NCI-H774 (cell line): ENCODE measurements at places on chromosomes 13 and 19.
A peak's percentile ranks its signal among the peaks of the same experiment; 100 is the strongest.

DNA sequence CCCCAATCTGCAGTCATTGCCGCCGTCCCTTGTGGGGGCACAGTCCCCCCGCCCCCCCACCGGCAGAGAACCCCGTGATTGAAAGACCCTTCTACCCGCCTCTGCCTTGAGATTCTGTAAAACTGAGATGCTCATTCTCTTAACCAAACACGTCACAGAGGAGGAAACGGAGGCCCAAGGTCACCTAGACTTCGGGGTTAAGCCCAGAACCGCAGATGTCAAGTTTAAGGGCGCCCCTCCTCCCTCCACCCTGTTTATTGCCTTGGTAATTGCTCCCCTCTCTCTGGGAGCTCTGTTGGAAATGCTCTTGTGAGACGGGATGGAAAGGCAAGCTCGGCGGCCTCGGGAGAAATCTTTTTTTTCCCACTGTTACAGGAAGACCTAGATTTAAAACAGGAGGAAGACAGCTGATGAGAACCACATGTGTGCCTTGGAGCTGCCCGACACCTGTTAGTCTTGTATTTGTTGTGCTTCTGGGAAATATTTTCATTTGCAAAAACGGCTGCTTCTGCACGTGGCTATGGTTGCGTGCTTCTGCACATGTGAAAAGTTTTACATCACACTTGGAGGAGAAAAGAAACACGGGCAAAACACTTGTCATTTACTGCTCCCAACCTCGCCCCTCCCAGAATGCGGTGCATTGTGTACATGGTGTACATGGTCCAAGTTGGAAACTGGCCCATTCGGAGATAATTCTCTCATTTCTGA lies 1.1 kb upstream of the MED26 start:
- DNase-seq: no peak

DNA sequence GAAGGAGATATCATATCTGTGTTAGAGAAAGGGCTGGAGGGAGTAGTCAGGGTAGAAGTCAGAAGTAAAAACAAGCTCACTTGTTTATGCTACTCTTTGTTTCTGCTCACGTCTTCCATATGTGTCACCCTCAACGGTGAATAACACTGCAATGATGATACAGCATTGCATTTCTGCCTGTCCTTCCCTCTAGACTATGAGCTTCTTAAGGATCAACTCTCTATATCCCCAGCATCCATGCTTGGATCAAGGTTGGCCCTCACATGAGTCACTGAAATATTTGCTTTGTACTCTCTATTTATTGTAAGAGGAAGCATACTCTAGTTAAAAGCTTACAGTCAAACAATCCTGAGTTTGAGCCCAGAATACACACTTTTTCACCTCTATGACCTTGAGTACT lies 406.0 kb downstream of the RFC3 start:
- DNase-seq: no peak

DNA sequence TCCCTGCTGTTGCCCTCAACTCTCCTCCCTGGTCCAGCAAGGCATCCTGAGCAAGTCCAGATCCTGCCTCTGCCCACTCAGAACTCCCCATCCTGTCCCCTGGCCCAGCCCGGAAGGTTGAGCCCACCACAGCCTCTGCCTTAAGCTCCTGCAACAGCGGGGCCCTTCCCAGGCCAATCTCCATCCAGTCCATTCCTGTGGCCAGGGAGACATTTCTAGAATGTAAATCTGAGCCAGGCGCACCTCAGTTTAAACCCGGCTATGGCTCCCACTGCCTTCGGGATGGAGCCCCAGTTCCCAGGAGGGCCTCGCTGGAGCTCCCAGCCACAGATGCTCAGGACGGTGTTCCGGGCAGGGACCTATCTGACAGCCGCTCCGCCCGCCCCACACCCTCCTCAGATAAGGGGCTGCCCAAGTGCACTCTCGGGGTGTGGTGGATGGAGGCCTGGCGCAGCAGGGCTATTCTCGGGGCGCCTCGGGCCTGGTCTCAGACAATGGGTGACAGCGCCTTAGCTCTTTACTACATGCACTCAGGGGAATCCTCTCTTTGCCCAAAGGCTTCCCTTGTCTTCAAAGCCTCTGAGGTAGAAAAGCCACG lies 5.3 kb downstream of the TRAPPC6A start:
- DNase-seq: no peak

GRCh38 chr13:49532593-49532992 lies 36.8 kb downstream of the PHF11 start:
- DNase-seq: no peak

DNA sequence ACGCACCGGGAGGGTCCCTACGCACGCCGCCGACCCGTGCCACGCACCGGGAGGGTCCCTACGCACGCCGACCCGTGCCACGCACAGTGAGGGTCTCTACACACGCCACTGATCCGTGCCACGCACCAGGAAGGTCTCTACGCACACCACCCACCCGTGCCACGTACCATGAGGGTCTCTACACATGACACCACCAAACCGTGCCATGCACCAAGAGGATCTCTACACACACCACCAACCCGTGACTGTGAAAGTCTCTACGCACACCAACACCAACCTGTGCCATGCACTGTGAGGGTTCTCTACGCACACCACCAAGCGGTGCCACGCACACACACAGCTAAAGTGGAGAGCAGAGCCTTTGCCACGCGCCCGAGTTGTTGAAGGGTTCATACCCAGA lies 16.7 kb downstream of the ZNF787 start:
- no peak for DNase-seq

- DNase-seq: no peak
Observed at GRCh38 chr19:39407660-39408391, 1.2 kb downstream of the ZFP36 start.

- no peak for DNase-seq
Observed at GRCh38 chr13:59094181-59094580, 1069.5 kb downstream of the DIAPH3 start.

DNA sequence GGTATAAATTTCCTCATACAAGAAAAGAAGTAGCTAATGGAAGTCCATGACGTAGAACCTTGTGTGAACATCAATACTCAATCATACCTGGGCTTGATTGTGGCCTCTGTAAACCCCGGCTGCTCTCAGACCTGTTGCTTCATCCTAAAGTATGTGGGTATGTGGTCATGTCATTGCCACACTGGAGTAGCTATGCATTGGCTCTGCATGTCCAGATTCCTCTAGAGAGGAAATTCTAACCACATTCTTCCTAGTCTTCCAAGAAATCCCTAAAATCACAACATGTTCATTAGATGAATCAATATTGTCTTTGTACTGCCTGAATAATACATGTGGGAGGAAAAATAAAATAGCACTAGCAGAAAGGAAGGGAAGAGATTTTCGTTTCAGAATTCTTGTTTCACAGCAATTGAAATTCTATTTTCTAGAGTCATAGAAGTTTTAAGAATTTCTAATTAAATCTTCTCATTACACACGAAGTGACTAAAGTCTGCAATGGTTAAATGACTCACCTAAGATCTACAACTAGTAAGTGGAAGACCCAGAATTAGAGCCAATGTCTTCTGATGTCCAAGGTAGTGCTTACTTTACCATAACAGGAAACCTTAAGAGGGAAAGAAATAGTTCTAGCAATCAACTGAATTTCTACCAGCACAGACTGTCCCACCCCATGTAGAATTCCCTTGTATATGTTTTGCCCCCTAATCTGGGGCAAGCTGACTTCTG lies 28.0 kb downstream of the RXFP2 start:
- DNase-seq: no peak

DNA sequence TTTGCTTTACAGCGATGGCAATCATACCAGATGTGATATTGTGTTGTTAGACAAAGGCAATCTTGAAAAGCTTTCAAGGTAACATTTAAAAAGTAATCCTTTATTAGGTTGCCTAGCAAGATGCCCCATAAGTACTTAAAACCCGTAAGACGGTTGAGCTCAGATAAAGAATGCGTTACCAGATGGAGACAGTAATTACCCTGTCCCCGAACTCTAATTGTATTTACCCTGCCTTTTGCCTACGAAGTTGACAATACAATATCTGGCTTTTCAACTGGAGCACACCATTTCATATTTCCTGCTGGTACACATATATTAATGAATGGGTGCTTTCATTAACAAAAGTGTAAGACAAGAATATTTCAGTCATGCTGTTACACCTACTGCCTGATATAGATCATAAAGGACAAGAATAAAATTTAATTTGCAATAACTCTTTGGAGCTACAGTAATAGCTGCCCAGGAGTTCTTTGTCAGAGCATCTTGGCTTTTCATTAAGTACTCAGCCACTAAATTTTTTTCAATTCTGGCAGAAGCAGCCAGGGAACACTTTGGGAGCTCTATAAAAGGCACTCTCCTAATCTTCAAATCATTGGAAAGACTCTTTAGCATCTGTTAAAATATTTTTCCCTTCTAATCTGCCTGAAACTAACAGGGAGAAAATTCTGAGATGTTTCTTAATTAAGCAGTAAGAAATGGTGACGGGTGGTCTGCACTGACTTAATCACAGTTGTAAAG lies 63.8 kb downstream of the DCT start:
- peak; percentile 22 for DNase-seq

DNA sequence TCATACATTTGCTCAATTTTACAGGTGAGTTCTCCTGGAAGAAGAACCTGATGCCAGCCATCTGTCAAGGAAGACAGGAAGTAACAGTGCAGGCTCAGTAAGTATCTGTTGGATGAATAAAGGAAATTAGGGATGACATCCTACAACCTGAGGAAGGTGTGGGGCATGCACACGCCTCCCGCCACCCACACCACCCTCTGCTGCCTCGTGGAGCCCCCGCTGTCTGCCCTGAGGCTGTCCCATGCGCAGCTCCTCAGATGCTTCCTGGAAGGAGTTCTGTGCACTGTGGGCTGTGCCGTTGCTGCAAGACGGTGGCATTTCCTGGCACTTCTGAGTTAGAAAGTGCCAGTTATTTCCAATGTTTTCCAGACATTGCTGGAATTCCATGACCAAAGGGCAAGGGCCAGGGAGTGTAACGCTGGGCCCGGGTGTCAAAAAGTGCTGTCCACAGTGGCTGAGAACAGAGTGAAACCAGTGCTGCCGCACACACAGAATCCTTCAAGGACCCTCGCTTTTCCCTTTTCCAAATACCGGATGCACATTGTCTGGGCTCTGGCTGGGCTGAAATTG lies 4.2 kb upstream of the TEX29 start:
- no peak for DNase-seq
